ENCODE measurements at places on chromosomes 11 and 22.
A peak's percentile ranks its signal among the peaks of the same experiment; 100 is the strongest.

GRCh38 chr22:30370641-30371230 is 13.9 kb downstream of the CCDC157 start:
- no peak for DNase-seq

DNA sequence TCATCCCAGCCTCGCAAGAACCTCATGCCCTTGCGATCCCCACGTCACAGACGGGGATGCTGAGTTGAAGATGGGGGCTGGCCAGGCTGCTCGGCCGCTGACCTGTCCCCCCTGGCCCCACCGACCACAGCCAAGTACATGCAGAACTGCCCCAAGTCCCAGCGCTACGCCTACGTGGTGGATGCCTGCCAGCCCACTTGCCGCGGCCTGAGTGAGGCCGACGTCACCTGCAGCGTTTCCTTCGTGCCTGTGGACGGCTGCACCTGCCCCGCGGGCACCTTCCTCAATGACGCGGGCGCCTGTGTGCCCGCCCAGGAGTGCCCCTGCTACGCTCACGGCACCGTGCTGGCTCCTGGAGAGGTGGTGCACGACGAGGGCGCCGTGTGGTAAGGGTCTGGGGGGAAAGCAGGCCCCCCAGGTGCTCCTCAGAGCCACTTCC is 10.0 kb downstream of the MUC5B start:
- peak; percentile 26 for DNase-seq

DNA sequence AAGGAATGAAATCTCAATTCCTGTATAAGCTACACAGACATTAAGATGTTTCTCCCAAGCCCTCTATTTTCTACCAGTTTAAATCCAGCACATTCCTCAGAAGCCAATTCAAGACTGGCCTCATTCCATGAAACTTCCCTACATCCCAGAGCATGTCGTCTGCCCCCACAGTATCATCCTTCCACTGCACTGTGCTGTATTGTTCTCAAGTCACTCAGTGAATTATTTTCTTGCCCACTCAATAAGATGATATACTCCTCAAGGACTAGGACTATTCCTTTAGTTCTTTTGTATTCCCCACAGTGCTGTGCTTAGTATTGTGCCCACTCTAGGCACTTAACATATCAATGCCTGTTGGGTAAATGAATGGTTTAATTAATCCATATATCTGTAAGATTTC is 203.1 kb upstream of the BLID start:
- DNase-seq: no peak

- DNase-seq: no peak
Observed at GRCh38 chr22:27877501-27877900, 41.6 kb downstream of the PITPNB start.

DNA sequence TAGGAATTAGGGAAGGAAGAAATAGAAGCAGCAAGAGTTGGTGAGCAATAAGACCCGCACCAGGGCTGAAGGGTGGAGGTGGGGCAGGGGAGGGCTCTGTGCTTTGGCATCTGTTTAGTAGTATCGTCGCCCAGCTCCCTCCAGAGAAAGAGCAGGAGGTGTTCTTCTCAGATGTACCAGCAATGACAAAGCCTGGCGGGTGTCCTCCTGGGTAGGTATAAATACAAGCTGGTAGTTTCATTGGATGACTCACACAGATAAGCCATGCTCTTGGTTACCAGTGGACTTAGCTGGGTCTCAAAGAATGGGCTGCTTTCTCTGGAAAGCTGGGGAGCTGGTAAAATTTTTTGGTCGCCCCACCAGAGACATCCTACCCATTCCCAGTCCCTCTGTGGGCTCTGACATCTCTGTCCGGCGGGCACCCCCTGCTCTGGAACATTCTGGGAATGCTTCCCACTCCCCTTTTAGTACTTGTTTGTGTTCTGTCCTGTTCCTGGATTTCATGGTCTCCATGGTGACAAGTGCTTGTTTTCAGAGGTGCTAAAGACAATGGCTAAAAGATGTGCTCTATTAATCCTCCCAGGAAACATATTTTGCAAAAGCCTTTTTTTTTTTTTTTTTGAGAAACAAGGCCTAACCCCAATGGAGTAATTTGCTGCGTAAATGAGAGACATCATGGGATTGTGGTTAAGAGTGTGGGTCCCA is 15.4 kb upstream of the TUBA8 start:
- no peak for DNase-seq

GRCh38 chr11:69440876-69441275 is 40.6 kb upstream of the LINC01488 start:
- no peak for DNase-seq

DNA sequence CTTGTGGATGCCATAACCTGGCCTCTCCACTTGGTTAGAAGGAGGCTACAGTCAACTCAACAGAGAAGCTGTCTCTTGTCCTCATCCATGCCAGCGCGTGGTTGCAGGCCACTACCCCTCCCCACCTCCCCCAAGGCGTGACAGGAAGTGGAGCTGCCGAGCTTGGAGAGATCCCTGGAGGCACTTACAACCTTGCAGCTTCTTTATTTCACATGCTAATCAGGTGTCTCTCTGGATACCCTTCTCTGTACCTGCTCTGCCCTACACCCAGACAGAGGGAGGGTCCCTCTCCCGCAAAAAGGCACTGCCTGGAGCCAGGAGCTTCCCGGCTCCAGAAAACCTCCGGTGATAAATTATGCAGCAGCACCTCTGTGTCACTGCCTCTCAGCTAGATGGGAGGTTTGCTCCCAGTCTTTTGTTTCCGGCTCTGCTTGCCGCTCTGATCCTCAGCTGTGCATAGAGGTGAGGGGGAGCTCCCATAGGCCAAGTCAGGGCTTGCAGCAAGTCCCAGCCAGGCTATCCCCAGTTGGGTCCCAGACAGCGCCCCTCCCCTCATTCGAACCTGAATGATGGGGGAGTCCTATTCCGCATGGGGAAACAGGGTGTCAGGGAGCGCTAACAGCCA is 5.7 kb downstream of the LRP4 start:
- no peak for DNase-seq

DNA sequence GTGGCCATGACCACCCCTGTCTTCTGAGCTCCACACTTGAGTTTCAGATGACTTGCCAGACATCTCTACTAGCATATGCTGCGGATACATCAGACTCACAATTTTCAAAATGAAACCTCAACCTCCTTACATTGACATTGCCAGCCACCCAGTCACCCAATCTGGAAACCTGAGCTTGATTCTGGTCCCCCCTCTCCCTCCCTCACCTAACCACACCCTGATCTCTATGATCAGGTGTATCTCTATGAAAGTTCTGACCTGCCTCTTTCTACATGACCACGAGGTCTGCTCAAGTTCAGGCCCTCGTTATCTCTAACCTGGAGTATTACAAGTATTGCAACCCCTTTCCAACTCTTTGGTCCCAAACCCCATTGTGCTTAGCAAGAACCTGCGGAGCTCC is 254.1 kb downstream of the KIRREL3 start:
- DNase-seq: no peak

GRCh38 chr22:23128269-23129108 is 13.3 kb downstream of the RSPH14 start:
- peak; percentile 84 for DNase-seq

- DNase-seq: no peak
Observed at GRCh38 chr11:66388780-66389386, 17.3 kb upstream of the SLC29A2 start.

DNA sequence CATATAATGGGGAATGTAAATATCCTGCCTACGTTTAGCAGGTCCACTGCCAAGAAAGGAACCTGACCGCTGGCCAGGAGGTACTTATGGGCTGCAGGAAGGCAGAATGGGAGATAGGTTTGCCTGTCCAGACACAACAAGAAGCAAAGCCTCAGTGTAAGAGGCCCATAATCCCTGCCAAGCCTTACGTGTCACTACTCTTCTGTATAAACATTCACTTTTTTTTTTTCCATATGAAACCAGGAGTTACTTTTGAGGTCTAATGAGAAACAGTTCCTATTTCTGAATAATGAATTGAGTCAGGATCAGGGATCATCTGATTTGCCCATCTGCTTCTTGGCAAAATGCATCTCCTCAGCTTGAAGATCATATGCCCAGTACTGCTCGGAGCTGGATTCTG is 230.2 kb downstream of the NTM start:
- peak; percentile 59 for DNase-seq

DNA sequence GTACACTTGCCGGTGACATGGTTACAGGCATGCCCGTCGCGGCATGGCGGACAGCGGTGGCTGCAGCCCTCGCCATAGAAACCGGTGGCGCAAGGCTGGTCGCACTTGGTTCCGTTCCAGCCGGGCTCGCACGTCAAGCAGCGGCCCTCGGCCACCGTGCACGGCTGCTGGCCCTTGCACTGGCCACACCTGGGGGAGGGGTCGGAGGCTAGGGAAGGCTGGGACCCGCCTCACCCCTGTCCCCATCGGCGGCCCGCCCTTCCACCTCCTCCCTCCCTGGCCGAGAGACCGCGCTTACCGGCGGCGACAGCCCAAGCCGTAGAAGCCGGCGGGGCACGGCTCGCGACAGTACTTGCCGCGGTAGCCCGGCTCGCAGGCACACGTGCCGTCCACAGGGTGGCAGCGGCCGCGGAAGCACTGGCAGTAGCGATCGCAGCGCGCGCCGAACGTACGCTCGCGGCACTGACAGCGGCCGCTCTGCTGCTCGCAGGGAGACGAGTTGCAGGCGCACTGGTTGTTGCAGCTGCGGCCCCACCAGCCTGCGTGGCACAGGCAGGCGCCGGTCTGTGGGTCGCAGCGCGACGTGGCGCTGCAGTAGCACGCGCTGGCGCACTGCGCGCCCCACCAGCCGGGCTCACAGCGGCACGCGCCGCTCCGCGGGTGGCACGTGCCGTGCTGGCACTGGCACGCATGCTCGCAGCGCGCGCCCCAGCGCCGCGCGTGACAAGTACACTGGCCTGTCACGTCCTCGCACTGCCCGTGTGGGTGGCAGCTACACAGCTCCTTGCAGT is 6.7 kb downstream of the SCARF2 start:
- no peak for DNase-seq

GRCh38 chr22:37519268-37520195 is at the start of gene CARD10:
CARD10 (minus strand) TSS chr22:37519415; CDS start chr22:37519200, 215 bp downstream.
- no peak for DNase-seq

GRCh38 chr11:75342966-75343870 is 8.2 kb downstream of the ARRB1 start:
- DNase-seq: no peak

DNA sequence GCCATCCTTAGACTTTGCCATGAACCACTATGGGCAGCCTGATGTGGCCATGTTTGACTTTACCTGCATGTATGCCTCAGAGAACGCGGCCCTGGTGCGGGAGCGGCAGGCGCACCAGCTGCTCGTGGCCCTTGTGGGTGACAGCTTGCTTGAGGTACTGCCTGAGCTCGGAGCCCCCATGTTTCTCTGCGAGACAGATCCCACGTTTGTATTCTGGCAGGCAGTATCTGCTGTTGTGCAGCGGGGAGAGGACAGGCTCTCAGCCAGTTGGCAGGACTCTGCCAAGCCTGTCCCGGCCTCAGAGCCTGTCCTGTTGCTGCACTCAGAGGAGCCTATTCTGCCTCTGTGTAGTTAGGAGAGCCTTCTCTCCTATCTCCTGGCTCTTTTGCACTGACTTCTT is 109.9 kb downstream of the MICAL2 start:
- peak; percentile 71 for DNase-seq

- no peak for DNase-seq
Observed at GRCh38 chr11:131300439-131300717, 70.0 kb upstream of the NTM start.

GRCh38 chr11:115892016-115892415 is 387.8 kb upstream of the CADM1 start:
- DNase-seq: no peak

- DNase-seq: peak; percentile 68
Observed at GRCh38 chr11:119832202-119832935, 103.4 kb upstream of the NECTIN1 start.

- DNase-seq: no peak
Observed at GRCh38 chr22:45720839-45721378, 49.3 kb downstream of the ATXN10 start.

GRCh38 chr22:49704345-49705215 is 123.1 kb downstream of the BRD1 start:
- no peak for DNase-seq

- no peak for DNase-seq
Observed at GRCh38 chr11:118156531-118157185, 4.0 kb upstream of the SCN4B start.

DNA sequence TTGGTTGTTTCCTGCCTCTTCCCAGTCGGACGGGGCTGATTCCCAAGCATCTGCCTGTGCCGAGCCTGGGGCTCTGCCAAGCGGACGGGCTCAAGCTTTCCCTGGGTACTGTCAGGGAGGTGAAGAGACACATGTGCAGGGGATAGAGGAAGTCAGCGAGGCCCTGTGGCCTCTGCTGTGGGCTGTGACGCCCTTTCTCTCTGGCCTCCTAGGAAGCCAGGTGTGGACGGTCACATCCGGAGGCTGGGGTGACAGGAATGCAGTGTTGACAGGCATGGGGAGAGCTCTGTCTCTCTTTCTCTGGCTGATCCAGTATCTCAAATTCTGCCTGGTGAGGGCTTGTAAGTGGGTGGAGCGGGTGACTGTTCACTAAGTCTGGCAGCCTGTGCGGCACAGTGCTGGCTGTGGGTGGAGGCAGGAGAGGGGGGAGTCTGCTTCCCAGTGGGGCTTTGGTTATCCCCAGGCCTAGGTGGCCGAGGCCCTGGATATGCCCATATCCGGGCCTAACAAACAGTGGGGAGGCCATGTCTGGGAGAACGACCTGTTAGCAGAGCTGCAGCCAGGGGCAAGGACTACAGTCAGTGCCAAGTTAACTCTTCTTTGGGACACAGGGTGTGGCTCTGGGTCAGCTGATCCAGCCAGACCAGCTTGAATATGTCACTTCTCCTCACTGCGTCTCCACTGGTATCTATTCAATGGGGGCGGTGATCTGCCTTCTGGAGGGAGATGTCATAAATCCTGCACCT is 1.9 kb downstream of the KCTD17 start:
- no peak for DNase-seq

DNA sequence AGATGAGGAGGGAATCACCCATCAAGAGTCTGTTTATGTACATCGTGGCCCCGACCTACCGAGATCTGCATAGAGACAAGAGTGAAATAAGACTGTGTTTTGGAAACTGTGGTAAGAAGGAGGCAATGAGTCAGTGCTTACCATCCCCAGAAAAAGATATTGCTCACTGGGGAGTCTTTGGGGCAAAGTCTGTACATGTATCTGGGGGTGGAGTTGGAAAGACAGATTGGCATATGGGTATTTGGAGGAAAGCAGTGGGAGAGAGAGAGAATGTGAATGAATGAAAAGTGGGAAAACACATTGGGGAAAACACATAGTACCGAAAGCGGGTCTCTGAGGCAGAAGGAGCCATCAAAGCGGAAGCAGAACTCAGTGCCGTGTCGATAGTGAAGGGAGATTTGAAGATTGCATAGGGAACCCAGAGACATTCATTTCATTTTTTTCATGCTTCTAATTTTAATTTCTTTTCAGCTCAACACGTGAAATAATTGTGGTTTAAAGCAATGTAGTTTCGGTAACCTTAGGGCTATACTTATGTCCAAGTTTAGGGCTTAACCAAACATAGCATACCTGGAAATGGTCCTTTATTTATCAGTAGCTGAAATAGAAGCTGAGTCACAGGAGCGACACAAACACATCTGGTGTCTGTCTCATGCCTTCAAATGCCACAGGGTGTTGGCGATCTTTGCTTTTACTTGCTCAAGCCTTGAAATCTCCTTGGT is 98.6 kb upstream of the CD44 start:
- DNase-seq: no peak

- no peak for DNase-seq
Observed at GRCh38 chr11:18731441-18731840, 5.5 kb upstream of the IGSF22 start.
